ENCODE measurements at places on chromosomes 16 and 17. TPM values are rescaled to one million over a fixed set of nuclear protein-coding genes. Genes with fewer than 3 reads are reported as not detected.

DNA sequence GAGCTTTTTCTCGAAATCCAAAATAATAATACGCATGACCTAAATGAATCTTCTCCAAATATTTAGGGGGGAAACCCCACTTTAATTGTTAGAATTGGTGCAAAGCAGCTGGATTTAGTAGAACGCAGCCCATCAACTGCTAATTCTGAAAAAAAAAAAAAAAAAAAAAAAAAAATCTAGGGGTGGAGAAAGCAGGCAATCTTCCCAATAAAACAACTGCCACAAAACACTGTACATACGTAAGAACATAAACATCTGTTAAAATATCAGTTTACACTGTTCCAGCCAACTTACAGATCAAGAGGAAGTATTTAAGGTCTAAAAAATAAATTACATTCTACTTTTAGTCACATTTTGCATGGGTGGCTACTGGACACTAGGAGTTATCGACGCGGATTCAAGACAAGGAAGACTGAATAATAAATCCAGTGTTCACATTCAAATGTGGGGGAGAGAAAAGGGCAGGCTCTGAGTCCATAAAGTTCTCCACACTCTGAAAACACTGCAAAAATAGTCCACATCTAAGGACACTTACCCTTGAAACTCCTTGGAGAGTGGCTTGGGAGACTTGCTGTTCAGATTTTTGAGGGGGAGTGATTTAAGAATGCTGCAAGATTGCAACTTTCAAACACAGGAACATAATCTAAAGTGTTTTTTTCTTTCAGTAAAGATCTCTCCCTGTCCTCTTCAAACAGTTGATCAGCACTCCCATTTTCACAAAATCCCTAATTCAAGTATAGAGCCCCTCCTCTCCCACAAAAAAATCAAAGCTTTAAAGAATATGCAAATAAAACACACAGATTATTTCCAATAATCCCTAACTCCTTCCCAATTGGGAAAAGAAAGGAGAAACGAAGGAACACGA, 1.3 kb downstream of the APPBP2 start:
- no peak for DNase-seq

- no peak for DNase-seq
Measured at GRCh38 chr17:7124923-7125322, 10.3 kb upstream of the ASGR2 start.

The PRR15L gene
- 347 TPM for total RNA-seq

The DDX19B gene
- 34.7 TPM for total RNA-seq

GRCh38 chr17:62906881-62907280, 59.2 kb upstream of the TANC2 start:
- DNase-seq: no peak

The CASKIN1 gene
- 0.06 TPM for total RNA-seq

The MT1G gene
- 7.3 TPM for total RNA-seq

DNA sequence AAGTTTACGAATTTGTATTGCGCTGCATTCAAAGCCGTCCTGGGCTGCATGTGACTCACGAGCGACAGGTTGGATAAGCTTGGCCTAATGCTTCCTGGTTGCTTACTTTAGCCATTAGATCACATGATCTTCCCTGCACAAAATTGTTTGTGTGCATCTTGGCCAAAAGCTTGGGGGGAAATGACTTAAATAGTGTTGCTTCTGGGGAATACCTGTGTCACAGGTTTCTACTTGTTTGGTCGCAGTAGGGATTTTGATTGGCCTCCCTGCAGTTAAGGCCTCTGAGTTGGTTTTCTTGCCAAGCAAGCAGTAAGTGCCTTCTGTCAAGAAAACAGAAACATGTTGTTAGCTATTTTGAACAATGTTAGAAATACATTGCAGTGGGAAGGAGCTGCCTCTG, 39.6 kb upstream of the DUSP14 start:
- DNase-seq: no peak

- DNase-seq: peak; percentile 5
Measured at GRCh38 chr17:18280766-18281371, 20.4 kb downstream of the MIEF2 start.

- DNase-seq: no peak
Measured at GRCh38 chr17:36629970-36630502, 28.7 kb downstream of the MRM1 start.

The KRTAP16-1 gene
- not detected for total RNA-seq
